HFFc6 (cell line): ENCODE measurements at places on chromosomes 3 and 15.

DNA sequence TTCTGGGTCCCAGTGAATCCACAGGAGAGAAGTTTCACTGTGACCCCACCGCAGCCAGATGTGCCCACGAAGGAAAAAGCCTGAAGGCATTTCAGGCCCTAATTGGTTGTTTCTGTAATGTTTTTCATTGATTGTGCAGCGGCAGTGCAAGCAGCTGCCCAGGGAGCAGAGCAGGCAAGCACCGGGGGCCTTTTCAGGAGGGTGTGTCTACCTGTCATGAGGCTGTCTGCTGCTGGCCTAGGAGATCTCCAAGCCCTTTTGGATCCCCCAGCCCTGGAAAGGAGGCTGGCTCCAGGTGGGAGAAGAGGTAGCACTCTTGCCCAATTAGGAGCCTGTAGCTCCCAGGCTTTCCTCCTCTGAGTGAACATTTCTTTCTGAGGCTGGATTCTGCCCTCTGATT, 108.8 kb downstream of the EPHB1 start:
- no peak for DNase-seq

- no peak for DNase-seq
Observed at GRCh38 chr15:94105760-94106159, 125.6 kb upstream of the MCTP2 start.

- DNase-seq, result no peak
Observed at GRCh38 chr15:35925275-35926006, 379.5 kb upstream of the DPH6 start.

DNA sequence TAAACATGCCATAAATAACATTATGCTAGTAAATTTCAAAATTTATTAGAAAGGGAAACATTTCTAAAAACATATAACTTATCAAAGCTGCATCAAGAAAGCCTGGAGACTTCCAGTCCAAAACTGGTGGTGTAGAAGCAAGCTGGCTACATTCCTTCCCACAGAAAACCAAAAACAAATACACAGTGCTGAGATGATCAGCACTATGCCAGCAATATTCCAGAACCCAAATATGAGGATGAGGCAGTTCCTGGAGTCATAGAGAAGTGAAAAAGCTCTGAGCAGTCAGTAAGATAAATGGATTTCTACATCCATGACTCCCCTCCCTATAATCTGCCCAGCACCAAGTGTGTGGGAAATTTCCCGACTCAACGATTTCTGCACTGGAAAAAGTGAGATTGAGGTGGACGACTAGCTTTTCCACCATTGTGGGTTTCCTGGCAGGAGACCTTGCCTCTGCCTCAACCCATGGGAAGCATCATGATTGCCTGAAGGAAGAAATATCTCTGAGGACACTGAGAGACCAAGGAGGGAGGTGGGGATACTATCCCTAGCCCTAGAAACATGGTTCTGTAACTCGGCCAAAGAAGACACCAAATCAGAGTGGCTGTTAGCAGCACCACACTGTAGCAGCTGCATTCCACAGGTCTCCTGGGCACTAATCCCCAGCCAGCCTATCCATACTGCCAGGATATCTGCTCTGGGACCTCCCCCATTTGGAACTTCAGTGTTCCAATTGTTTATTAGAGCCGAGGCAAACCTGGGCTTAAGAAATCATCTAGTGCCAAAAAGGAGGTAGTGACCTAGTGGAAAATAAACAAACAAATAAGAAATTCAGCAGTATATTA, 11.8 kb upstream of the CLN6 start:
- DNase-seq, result no peak

- DNase-seq, result no peak
Observed at GRCh38 chr15:49688135-49688790, 67.4 kb downstream of the DTWD1 start.

DNA sequence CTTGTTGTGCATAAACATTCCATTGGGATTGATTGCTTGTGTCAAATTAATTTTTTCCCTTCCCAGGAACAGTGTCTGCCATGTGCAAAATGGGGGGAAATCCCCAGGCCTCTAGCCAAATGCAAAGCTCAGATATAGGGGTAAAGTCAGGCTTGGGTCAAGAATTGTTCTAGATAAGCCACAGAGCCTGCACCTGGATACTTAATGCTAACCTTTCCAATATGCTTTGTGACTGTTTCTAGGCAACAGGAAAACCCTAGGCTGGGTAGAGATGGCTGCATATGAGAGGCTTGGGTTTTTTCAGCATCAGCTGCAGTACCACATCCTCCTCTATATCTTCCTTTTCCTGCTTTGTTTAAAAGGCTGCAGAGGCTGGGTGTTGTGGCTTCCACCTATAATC, 61.9 kb upstream of the ROPN1 start:
- DNase-seq, result no peak
